ENCODE measurements at places on chromosomes 13 and 19.

- no peak for DNase-seq
Observed at GRCh38 chr13:63706751-63707150, 2291.1 kb upstream of the PCDH20 start.

DNA sequence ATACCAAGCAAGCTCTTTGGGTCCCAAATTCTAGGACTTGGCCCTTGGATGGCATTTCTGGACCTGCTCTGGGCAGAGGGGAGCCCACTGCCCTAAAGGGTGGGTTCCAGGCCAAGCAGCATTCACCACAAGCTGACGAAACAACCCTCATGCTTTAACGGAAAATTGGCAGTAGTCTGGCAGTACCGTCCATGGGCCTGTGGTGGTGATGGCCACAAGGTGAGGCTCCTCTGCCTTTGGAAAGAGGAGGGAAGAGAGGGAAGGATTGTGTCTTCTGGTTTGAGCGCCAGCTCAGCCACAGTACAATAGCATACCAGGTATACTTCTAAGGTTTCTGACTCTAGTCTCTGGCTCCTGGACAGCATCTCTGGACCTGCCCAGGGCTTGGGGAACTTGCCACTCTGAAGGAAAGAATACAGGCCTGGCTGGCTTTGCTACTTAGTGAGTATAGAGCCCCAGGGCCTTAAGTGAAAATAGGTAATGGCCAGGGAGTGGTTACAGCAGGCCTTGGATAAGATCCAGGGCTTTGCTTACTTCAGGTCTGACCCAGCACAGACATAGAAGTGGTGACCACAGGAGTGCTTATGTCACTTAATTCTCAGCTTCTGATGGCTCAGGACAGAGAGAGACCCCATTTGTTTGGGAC lies 595.5 kb downstream of the LMO7 start:
- DNase-seq, result no peak

- DNase-seq, result no peak
Observed at GRCh38 chr19:48896191-48896720, 2.3 kb downstream of the TULP2 start.

- no peak for DNase-seq
Observed at GRCh38 chr19:39531834-39532232, 819 bp downstream of the EID2B start.

DNA sequence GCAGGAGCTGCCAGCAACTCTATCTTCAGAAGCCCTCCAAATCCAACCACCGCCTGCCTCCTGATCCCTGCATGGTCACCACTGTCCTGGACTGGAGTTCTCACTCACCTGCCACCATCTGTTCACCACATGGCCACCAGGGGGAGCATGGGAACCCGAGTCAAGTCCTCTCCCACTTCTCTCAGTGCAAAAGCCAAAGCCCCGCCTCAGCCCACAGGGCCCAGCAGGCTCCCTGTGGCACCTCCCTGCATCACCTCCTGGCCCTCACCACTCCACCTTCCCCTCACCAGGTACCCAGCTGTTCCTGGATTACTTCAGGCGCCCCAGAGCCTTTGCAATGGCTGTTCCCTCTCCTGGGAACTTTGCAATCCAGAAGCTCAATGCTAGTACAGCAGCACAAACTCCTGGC lies 5.3 kb downstream of the DHPS start:
- DNase-seq, result peak; percentile 85

GRCh38 chr13:32310134-32310706 lies 4.9 kb downstream of the ZAR1L start:
- DNase-seq, result peak; percentile 70

- no peak for DNase-seq
Observed at GRCh38 chr19:43667126-43667875, 2.7 kb downstream of the PLAUR start.

- DNase-seq, result no peak
Observed at GRCh38 chr19:17866312-17866963, 5.3 kb upstream of the SLC5A5 start.

- no peak for DNase-seq
Observed at GRCh38 chr19:45824531-45825262, 9.6 kb upstream of the RSPH6A start.

DNA sequence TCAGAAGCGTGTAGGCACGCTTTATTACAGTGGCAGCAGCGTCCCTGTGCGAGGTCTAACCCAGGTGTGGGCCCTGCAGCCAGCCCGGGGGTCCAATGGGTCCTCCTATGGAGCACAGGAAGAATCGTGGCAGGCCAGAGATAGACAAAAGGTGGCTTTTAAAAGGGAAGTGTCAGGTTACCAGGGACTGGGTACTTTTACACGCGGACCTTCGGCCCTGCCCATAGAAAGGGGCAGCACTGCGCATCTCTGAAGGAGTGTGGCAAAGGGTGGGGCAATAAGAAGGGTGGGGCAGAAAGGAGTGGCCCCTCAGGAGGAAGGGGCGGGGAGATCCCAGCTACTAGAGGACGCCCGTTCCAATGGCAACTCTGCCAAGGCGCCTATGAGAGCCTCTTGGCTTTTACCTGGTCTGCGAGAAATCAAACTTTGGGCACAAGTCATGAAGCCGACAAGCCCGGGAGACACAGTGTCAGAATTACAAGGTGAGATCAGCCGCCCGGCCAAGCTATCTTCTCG lies 1419.8 kb downstream of the UQCRFS1 start:
- DNase-seq, result peak; percentile 80

- no peak for DNase-seq
Observed at GRCh38 chr19:51837145-51837544, 42.2 kb downstream of the FPR3 start.
